CD8-positive, alpha-beta memory T cell (primary cell): ENCODE measurements at places on chromosomes 13 and 19. TPM values are rescaled to one million over a fixed set of nuclear protein-coding genes. Genes with fewer than 3 reads are reported as not detected.

MYH14 gene
- not detected for total RNA-seq

DNA sequence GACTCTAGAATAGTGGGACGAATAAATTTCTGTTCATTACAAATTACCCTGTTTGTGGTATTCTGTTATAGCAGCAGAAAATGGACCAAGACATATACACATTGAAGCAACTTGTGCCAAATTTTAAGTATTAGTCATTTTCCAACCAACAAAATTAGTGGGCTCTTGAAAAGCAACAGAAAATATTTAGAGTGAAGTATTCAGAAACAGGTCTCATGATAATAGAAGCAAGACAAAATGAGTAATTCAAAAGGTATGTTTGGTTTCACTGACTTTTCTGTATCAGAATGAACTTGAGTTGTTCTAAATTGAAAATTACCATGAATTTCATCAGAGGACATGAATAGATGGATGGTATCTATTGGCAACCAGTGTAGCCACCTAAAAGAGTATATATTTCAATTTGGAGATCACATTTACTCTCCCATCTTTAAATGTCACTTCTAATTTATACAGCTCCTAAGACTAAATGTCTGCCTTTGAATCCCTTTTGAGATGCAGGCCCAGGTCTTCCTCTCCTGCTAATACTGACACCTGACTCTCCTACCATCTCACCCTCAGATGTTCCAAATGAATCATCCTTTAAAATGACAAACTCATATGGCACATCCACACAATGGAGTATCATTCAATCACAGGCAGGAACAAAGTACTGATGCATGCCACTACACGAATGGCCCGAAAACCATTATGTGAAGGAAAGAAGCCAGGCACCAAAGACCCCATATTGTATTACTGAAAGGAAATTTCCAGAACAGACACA, 40.7 kb upstream of the DOCK9 start:
- DNase-seq = no peak

GRCh38 chr19:30540761-30541160, 168.6 kb downstream of the ZNF536 start:
- no peak for DNase-seq

ZNF544 gene
- total RNA-seq = 51.8 TPM

- peak; percentile 34 for DNase-seq
These were observed 130.5 kb downstream of the PAN3 start for GRCh38 chr13:28268800-28269223.
